ENCODE measurements at places on chromosomes 1 and 21.
A peak's percentile ranks its signal among the peaks of the same experiment; 100 is the strongest.

DNA sequence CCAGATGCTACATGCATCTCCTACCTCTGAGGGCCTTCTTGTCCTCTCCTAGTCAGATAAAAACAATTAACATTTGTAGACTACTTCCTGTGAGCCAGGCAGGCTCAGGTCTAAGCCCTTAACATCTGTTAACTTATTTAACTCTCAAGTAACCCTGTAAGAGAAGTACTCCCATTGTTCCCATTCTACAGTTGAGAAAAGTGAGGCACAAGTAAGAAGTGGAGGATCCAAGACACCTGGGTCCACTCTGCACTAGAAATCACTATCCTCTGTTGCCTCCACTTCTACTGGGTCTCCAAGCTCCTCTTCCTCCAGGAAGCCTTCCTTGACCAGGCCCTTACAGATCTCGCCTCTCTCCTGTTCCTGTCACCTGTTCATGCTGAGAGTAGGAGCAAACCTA lies 9.7 kb downstream of the C1orf216 start:
- no peak for DNase-seq

GRCh38 chr1:208534599-208534897 lies 290.4 kb upstream of the PLXNA2 start:
- DNase-seq, result peak; percentile 36

- DNase-seq, result no peak
Observed at GRCh38 chr1:208233978-208234377, 10.2 kb downstream of the PLXNA2 start.

DNA sequence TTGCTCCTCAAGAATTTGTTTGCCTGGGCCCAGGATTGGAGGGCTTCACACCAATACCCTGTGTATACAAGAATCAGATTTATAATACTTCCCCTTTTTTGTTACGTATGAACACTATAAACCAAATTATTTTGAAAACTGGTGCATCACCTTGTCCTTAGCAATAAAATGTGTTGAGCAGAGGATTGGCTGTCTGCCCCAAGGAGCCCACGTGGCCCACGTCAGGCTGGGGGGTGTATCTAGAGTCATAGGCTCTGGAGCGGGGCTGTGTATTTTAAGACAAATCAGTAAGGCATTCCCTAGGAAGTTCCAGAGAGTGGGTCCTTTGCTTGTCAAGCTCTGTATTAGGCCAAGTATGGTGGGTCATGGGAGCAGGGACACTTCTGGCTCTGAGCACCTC lies 2.0 kb upstream of the ST3GAL3 start:
- DNase-seq, result peak; percentile 4

DNA sequence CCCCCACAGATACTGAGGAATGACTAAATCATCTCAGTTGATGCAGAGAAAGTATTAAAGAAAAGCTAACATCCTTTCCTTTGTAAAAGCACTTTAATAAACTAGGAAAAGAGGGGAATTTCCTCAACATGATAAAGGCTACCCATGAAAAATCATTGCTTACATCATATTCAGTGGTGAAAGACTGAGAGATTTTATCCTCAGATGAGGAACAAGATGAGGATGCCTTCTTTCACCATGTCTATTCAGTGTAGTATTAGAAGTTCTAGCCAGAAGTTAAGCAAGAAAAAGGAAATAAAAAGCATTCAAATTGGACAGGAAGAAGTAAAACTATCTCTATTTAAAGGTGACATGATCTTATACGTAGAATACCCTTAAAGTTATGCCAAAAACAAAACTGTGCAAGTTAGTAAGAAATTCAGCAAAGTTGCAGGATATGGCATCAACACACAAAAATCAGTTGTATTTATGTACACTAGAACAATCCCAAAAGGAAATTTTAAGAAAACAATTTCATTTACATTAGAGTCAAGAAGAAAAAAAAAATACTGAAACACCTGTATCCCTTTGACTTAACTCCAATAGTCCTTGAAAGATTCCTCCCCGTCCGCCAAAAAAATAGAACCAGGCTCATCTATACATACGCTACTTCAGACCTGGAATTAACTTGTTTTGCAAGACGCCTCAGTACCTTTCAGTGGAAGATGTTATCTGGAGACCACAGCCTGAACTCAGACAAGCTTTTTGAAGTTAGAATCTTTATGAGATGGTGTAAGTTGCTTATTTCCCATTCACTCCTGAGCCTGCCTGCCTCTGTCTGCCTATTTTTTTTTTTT lies 17.5 kb downstream of the ZMYM4 start:
- DNase-seq, result no peak

DNA sequence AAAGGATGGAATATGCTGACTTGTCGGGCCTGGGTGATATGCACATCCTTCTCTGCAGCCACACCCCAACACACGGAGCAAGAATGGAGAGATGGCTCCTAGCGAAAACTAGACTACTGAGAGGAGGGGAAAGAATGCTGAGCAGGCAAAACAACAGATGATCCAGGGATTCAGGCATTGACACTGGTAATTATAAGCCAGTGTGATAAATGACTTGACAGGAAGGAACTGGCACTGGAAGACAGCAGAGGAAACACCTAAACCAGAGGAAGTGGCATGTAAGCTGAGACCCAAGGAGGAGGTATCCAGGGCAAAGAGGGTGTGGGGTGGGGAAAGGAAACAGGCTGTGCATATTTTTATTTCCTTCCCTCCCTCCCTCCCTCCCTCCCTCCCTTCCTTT lies 31.7 kb upstream of the KHDRBS1 start:
- DNase-seq, result no peak

GRCh38 chr1:117803318-117803717 lies 126.1 kb downstream of the GDAP2 start:
- peak; percentile 55 for DNase-seq
